Bone marrow (tissue), 2 donors: ENCODE measurements at places on chromosomes 5 and 9.
A peak's percentile ranks its signal among the peaks of the same experiment; 100 is the strongest.

- DNase-seq: no peak
These were observed 256.5 kb upstream of the CLINT1 start for GRCh38 chr5:158115468-158115867.

- DNase-seq: peak; percentile 4
These were observed 161.5 kb upstream of the NR4A3 start for GRCh38 chr9:99660191-99660636.

- DNase-seq: no peak
These were observed 565.5 kb downstream of the ZNF608 start for GRCh38 chr5:124180875-124181461.

- no peak for DNase-seq
These were observed 47.3 kb upstream of the TRMT10B start for GRCh38 chr9:37706290-37706689.

GRCh38 chr9:31608416-31608815 is 776.0 kb upstream of the ACO1 start:
- DNase-seq: no peak

- DNase-seq: no peak
These were observed 8.0 kb downstream of the EGFL7 start for GRCh38 chr9:136670576-136671253.

DNA sequence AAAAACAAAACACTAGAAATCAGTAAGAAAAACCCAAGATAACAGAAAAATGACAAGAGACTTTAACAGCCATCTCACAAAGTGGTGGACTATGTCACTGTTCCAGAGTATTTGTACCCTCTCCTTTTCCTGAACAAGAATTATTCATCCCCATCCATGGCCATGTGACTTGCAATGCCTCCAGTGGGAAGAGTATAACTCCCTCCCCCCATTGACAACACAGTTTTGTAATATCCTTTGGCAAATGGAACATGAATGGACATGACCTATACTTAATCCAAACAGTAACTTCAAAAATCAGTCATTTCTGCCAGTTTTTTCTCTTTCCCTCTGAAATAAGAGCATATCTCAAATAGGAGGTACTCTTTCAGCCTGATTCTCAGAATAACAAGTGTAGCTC is 33.9 kb downstream of the PTBP3 start:
- DNase-seq: no peak

- no peak for DNase-seq
These were observed 8.5 kb upstream of the ENDOG start for GRCh38 chr9:128809831-128810230.

- no peak for DNase-seq
These were observed 74.6 kb upstream of the HSPA9 start for GRCh38 chr5:138649775-138650174.

- DNase-seq: no peak
These were observed 104.1 kb upstream of the TUT7 start for GRCh38 chr9:86458191-86458855.

- no peak for DNase-seq
These were observed 1129.2 kb upstream of the ACO1 start for GRCh38 chr9:31255211-31255610.

DNA sequence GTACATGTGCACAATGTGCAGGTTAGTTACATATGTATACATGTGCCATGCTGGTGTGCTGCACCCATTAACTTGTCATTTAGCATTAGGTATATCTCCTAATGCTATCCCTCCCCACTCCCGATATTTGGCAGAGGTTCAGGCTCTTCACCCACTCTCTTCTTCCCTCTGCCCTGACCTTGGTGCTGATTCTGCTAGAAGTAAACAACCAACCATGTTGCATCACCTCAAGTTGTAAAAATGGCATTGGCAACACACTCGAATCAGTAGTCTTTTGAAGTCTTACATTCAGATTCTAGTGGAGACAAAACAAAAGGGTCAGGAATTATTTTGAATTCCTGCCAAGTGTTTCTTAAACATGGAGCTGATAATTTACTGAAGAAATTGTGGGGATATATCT is 40.0 kb downstream of the PRR16 start:
- no peak for DNase-seq
